ENCODE measurements at places on chromosomes 7 and 10.
A peak's percentile ranks its signal among the peaks of the same experiment; 100 is the strongest.

DNA sequence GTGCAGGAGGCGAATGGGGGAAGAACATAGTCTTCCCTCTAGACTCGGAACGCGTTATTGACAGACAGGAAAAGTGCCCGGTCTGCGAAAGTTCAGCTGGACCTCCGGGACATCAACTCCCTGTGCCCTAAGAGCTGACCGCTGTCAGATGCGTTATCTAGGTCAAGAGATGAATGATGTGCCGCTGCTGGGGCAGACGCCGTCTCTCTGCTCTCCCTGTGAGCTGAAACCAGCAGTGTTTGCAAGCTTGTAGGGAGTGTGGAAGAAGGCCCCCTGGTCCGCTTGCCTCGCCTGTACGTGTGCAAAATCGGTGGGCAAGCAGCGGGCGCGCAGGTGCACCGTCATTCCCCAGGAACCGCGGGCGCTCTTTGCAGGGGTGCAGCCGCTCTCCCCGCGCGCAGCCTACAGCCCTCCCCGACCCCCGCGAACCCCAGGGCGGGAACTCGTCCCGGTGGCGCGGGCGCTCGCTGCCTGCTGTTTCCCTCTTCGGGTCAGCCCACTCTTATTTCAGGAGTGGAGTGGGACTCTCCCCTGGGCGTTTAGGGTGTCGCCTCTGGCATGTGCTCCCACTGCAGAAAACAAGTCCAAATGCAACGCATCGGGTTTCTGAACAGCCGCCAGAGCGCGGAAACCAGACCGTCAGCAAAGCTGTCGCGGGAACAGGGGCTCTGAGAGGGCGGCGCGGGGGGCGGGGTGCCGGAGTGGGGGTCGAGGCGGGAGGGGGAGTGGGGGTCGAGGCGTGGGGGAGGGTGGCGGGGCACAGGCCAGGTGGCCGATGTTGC lies 1.8 kb upstream of the PFKFB3 start:
- DNase-seq, result peak; percentile 33

DNA sequence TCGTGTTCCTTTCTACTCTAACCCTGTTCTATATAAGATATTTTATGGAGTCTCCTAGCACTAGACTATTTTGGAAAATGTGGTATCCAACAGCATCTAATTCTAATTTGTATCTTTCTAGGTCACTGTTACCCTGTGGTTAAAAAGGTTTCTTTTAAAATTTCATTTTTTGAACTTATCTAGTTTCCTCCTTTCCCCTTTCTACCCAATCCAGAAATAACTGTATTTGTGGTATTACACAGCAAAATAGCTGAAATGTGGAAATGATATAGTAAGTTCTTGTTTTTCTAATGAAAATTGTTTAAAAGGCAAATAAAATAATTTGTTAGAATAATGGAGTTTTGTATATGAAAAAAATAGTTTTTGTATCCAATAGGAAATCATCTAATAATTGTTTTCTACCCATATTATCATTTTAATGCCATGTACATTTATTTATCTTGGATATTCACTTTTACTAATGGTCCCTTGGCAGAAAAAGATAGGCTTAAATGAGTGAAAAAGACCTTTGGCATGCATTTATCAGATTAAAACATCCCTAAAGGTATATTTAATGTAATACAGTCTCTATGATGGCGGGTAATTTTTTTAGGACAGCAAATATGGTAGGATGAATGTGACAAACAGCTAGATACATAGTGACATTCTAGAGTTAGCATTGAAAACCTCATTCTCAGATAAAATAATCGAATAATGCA lies 175.5 kb upstream of the PLXDC2 start:
- DNase-seq, result no peak

- DNase-seq, result no peak
Measured at GRCh38 chr10:51092402-51092801, 18.1 kb downstream of the PRKG1 start.

DNA sequence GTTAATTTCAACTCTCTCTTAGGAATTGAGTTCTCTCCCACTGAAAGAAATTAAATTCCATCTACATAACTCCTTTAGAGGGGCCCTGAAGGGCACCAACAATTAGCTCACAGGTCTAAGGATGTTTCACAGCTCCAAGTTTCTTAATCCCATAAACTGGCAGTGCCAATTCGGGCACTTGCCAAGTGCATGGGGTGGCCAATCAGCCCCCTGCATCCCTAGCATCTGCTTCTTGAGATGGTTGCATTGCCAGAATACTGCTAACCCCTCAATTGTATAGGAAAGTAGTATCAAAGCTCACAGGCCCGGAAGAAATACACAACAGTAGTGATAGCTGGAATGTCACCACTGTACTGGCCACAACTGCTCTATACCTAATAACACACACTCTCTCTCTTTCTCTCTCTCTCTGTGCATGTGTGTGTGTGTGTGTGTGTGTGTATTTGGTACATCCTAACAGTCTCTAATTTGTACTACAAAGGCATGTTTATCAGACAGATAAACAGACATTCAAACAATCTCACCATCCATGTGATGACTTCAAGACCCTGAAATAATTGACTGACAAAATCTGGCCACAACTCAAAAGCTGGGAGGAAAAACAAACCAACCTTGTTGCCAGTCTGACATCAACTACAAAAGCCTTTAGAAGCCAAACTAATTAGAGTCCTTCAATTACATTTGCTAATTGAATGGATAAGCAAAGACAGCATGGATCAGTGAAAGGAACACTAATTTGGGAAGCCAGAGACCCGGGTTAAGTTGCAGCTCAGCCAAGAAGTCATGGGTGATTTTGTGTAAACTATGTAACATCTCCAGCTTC lies 27.8 kb downstream of the HIBADH start:
- no peak for DNase-seq

DNA sequence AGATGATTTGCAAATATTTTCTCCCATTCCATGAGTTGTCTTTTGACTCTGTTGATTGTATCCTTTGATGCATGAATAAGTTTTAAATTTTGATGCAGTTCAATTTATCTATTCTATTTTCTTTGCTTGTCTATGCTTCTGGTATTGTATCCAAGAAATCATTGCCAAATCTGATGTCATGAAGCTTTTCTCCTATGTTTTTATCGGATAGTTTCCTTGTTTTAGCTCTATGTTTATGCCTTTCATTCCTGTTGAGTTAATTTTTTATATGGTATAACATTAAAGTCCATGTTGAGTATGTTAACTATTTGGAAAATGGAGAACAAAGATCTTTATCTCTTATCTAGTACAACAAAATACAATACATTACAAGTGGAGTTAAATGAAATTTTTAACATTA lies 27.6 kb upstream of the VPS41 start:
- no peak for DNase-seq

DNA sequence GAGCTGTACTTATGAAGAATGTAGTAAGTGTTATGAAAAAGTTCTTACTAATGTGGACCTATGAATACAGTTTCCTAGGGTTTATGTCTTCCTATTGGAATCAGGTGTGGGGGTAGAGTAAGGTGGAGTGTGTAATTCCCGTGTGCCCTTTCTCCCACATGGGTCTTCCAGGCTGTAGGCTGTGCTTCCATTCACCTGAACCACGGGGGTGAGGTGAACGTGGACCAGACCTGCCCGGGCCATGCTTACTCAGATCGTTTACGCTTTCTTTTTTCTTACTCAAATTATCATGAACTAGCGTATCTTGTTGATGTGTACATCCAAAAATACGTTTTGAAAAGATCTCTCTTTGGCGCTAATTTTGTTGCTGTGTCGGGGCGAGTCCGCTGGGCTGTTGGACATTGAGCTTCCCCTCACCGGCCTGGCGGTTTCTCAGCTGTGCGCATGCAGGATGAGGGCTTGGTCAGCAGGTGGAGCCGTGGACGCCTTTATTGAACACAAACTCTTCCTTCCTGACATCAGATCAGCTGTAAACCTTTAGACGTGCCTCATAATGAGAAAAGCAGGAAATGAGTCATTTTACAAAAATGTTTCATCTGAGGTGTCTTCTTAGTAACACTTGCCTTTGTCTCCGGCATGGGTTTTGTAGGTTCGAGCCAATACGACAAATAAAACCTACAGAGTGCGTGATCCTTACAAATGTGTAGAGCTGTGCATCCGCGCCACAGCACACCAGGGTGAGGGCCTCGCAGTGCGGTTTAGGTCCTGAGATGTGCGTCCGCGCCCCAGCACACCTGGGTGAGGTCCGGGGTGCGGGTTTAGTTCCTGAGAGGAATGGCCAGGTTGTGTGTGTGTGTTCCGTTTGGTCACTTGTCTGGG lies 53.8 kb downstream of the WDR37 start:
- DNase-seq, result peak; percentile 81

DNA sequence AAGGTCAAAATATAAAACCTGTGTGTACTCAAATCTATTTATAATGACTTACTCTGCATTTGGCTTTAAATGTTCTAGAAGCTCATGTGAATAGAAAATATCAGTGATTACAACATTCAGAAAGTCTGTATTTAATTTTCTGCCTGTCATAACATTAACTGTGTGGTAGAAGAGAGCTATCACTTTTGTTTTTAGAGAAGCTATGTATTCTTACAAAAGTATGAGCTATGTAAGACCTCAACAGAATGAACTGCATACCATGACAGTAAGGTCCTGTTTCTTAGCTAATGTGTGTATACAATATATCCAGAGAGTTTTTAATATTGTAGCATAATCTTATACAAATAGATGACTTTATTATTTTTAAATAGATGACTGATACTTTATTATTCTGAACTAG lies 61.5 kb downstream of the PTN start:
- no peak for DNase-seq

DNA sequence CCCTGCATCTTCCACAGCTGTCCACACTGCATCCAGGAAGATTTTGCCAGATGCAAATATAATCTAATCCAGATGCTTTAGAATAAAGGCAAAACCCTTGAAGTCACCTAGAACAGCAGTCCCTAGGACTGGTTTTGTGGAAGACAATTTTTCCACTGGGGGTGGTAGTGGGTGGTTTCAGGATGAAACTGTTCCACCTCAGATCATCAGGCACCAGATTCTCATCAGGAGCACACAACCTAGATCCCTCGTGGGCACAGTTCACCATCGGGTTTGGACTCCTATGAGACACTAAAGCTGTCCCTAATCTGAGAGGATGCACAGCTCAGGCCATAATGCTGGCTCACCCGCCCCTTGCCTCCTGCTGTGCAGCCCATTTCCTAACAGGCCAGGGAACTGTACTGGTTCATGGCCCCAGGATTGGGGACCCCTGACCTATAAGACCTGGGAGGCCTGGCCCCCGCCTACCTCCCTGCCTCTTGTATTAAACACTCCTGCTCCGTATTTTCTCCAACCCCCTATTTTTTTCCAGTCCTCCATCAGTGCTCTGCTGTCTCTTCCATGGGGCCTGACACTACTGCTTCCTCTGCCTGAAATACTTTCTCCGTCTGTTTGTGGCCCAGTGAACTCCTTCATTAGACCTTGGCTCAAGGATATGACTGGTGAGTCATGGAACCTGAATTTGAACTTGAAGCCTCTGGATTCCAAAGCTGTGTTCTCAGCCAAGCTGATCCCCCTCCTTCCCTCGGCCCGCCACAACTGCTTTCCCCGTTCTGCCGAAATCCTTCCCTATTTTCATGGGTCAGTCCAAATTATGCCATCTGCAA lies 79.9 kb upstream of the RHEB start:
- peak; percentile 66 for DNase-seq

- DNase-seq, result peak; percentile 71
Measured at GRCh38 chr7:47945261-47946015, 2.8 kb downstream of the PKD1L1 start.

DNA sequence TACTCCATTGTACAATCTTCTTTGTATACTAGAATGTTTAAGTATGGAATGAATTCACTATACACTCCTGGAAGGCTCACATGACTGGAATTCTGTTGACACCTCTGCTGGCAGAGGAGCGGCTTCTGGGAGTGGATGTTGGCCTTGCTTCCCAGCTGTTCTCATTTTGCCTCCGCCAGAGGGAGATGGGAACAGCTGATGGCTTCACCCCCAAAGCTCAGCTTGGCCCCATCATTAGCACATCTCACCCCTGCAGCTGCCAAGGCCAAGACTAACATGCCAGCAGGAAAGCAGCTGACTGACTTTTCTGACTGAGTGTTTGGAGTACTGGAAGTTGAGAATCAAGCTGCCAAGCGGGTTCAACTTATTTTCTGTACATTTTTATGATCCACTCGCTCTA lies 15.1 kb downstream of the ADAM12 start:
- no peak for DNase-seq

GRCh38 chr10:116194061-116194460 lies 78.9 kb downstream of the GFRA1 start:
- DNase-seq, result no peak

- DNase-seq, result no peak
Measured at GRCh38 chr10:69939481-69939880, 113.2 kb upstream of the MACROH2A2 start.
